IgD-negative memory B cell (primary cell): ENCODE measurements at places on chromosomes 6 and 20. TPM values are rescaled to one million over a fixed set of nuclear protein-coding genes. Genes with fewer than 3 reads are reported as not detected.

Gene SLC52A3
- not detected for polyA plus RNA-seq

Gene NTSR1
- not detected for polyA plus RNA-seq

Gene SLA2
- 0.68 TPM for polyA plus RNA-seq

Gene HLA-DRB1
- polyA plus RNA-seq: 1,928 TPM

Gene SCRT2
- not detected for polyA plus RNA-seq

Gene EFCAB8
- not detected for polyA plus RNA-seq

Gene PMEPA1
- 7.0 TPM for polyA plus RNA-seq

Gene GATA5
- polyA plus RNA-seq: not detected

Gene SAPCD1
- polyA plus RNA-seq: not detected

Gene SLC22A7
- polyA plus RNA-seq: not detected

Gene IL20RA
- not detected for polyA plus RNA-seq

Gene SLC9A8
- 13.2 TPM for polyA plus RNA-seq

Gene PHACTR3
- not detected for polyA plus RNA-seq
